ENCODE measurements at places on chromosomes 3 and 15.

DNA sequence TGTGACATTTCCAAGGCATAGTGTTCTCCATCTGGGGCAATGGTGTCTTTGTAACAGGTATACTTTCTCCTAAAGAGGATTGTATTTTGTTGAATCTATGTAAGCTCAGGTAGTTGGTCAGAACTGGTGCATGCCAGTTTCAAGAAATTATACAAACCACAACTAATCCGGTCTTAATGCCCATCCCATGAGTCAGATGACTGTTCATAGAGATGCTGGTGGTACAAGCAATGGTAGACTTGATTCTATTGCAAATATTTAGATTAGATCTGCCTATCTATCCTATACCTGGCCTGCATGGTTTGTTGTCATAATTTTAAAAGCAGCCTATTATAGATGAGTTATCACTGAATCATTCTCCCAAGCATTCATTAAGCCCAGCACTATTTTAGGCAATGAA, 43.5 kb downstream of the ATP13A5 start:
- no peak for DNase-seq
- H3K27me3 ChIP-seq = no peaks in the 10 kb centered on the region
- no peaks in the 10 kb centered on the region for H3K36me3 ChIP-seq
- no peak overlapping the region for H3K4me3 ChIP-seq

DNA sequence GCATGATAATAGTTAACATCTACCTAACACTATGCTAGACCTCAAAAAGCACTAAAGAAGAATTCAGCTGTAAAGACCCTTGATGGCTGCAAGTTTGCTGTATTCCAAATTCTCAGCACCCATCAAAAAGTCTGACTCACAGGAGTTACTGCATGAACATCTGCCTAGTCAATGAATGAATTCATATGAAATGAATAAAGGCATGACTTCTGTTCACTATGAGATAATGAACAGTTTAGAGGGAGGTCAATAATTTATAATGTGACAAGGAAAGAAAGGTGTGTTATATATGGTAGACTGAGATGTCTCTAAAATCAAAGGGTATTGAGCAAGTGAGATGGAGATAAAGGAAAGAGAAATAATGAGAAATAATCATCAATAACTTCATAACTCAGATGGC, 508.2 kb upstream of the TGFBR2 start:
- no peaks in the 10 kb centered on the region for H3K4me1 ChIP-seq
- no peaks in the 10 kb centered on the region for H3K36me3 ChIP-seq
- no peak overlapping the region for H3K4me3 ChIP-seq
- DNase-seq = no peak
- no peak overlapping the region for H3K27ac ChIP-seq
- H3K27me3 ChIP-seq = no peaks in the 10 kb centered on the region

DNA sequence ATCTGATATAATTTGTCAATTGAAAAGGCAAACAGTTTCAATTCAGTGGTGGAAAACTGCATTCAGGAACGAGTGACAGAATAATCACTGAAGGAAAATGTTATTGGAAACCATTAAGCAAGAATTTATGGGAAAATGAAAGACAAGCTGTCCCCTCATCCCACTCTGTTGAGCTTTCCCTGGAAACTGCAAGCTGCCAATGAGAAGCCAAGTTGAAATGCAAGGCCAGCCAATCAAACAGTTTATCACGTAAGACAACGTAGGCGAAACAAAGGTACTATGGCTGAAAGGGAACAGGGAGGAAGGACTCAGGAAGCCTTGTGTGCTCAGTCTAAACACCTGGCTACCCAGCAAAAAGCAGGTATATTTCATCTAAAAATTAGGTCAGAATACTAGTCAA, 187.9 kb upstream of the ATP10A start:
- DNase-seq = no peak
- no peak overlapping the region for H3K4me3 ChIP-seq
- no peaks in the 10 kb centered on the region for H3K36me3 ChIP-seq
- H3K4me1 ChIP-seq = no peaks in the 10 kb centered on the region
- no peaks in the 10 kb centered on the region for H3K27me3 ChIP-seq

DNA sequence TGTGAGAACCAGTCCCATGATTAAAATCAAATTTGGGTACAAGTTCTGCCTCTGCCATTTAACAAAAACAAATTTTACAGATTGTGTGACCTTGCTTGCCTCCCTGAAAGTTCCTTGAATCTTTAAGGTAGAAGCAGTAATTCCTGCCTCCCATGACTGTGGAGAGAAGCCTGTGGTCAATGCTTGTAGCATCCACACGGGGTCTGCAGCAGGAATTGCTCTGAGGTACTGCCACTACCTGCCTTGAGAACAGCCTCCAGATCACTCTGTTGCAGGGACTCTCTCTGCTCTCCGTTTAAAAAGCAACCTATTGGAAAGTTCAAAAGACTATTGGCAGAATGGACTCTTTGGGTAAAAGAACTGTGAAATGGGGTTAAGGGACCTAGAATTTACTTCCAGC, 75.9 kb downstream of the SST start:
- peaks cover 8% of the 10 kb centered on the region for H3K4me1 ChIP-seq
- H3K27me3 ChIP-seq = no peaks in the 10 kb centered on the region
- DNase-seq = no peak

DNA sequence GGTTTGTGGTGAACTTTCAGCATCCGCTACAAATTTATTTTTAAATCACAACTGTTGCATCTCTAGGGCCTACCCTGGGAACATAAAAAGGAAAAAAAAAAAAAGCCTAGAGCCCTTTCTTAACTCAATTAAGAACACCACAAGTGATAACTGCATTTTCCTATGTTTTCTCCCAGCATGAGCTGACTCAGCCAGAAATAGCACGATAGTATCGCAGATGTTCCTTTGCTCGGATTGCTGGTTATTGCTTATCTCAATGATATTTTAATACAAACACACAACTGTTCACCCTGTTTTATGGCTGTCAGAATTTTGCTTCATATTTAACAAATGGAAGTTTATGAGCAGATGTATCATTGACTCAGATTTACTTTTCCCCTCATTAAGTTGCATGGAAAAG, 251.8 kb upstream of the SUCLG2 start:
- DNase-seq = no peak
- H3K4me1 ChIP-seq = no peaks in the 10 kb centered on the region
- H3K27ac ChIP-seq = no peak overlapping the region
- no peak overlapping the region for H3K4me3 ChIP-seq
- no peaks in the 10 kb centered on the region for H3K27me3 ChIP-seq
- H3K36me3 ChIP-seq = no peaks in the 10 kb centered on the region

- peaks cover 39% of the 10 kb centered on the region for H3K36me3 ChIP-seq
- peaks cover 7% of the 10 kb centered on the region for H3K4me1 ChIP-seq
- no peak for DNase-seq
- H3K27ac ChIP-seq = no peak overlapping the region
These were observed 6.8 kb upstream of the SNX22 start for GRCh38 chr15:64144565-64145281.

DNA sequence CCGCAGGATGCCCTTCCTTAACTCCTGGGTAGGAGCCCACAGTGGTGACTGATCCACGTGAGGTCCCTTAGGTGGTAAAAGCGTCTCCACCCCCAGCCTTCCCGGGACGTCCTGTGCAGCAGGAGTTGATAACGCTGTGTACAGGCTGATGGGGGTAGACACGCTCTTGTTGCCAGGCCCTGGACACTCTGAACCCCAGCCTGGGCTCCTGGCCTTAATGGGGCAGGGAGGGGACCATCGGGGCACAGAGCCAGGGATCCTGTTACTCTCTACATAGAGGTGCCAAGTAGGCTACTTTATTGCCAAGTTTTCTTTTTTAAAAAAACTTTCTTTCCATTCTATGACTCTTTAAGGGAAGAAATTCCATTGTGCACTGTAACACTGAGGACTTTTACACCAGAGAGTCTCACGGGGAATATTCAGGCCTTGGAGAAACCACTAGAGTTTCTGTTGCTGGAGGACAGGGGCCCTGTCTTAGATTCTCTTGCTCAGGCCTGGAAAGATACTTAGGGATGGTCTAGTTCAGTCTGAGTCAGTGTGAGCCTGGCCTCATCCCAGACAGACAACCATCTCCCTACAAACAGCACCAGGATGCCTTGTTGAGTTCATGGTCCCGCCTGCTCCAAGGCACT, 104.3 kb upstream of the RNU6-1 start:
- DNase-seq = no peak
- peaks cover 16% of the 10 kb centered on the region for H3K4me1 ChIP-seq
- no peaks in the 10 kb centered on the region for H3K36me3 ChIP-seq
- H3K4me3 ChIP-seq = no peak overlapping the region
- no peaks in the 10 kb centered on the region for H3K27me3 ChIP-seq

DNA sequence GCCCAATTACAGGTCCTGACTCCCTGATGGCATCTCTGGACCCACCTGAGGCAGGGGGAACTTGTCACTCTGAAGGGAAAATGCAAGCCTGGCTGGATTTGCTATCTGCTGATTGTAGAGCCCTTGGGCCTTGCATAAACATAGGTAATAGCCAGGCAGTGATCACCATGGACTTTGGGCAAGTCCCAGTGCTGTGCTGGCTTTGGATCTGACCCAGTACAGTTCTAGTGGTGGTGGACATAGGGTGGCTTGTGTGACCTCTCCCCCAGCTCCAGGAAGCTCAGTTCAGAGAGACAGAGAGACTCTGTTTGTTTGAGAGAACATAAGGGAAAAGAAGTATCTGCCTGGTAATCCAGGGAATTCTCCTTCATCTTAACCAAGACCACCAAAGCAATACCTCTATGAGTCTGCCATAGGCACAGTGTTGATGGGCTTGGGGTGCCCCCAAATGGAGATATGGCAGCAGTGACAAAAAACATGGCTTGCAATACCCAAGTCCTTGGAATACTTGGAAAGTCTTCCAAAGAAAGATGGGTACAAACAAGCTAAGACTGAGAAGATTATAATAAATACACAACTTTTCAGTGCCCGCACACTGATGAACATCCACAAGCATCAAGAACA, 348.5 kb downstream of the PYDC2 start:
- H3K4me1 ChIP-seq = no peaks in the 10 kb centered on the region
- no peak overlapping the region for H3K4me3 ChIP-seq
- no peak overlapping the region for H3K27ac ChIP-seq
- no peak for DNase-seq
- H3K36me3 ChIP-seq = no peaks in the 10 kb centered on the region

GRCh38 chr15:41935566-41936020, 36.8 kb downstream of the EHD4 start:
- H3K27me3 ChIP-seq = no peaks in the 10 kb centered on the region
- DNase-seq = no peak
- H3K4me1 ChIP-seq = peaks cover 59% of the 10 kb centered on the region
- H3K36me3 ChIP-seq = peaks cover 31% of the 10 kb centered on the region
- H3K27ac ChIP-seq = no peak overlapping the region

DNA sequence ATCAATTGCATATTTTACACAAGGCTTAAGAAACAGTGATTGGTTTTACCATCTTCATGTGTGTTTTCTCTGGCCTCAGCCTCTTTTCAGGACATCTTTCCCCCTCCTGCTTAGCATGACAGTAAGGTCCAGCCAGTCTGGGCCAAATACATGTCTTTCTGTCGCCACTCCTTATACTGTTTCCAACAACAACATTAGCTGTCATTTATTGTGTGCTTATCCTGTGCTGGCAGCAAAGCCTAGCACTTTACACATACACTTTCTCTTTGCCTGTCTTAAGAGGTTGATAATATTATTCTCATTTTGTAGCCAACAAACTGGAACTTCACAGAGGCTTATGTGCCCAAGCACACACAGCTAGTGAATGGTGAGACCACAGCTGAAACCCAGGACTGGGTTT, 37.8 kb downstream of the B3GALNT1 start:
- H3K4me3 ChIP-seq = no peak overlapping the region
- H3K36me3 ChIP-seq = no peaks in the 10 kb centered on the region
- peaks cover 28% of the 10 kb centered on the region for H3K4me1 ChIP-seq
- no peak overlapping the region for H3K27ac ChIP-seq
- no peak for DNase-seq

DNA sequence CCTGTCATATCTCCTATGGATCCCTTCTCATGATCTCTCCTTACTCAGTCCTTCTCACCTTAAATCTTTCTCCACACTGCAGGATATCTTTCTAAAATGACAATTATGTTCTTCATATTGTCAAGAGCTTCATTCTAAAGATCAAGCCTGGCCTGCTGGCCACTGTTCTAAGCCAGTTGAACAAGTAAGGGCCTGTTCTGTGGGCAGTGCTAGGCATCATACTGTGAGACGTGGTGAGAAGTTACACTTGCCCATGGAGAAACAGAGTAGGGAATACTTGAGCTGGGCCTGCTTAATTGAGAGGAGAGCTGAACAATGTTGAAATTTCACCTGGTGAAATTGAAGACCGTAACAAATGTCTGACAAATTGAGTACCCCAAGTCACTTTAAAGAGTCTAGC, 184.1 kb upstream of the RASGRP1 start:
- H3K4me1 ChIP-seq = peaks cover 19% of the 10 kb centered on the region
- no peaks in the 10 kb centered on the region for H3K27me3 ChIP-seq
- H3K27ac ChIP-seq = no peak overlapping the region
- H3K36me3 ChIP-seq = no peaks in the 10 kb centered on the region
- H3K4me3 ChIP-seq = no peak overlapping the region

DNA sequence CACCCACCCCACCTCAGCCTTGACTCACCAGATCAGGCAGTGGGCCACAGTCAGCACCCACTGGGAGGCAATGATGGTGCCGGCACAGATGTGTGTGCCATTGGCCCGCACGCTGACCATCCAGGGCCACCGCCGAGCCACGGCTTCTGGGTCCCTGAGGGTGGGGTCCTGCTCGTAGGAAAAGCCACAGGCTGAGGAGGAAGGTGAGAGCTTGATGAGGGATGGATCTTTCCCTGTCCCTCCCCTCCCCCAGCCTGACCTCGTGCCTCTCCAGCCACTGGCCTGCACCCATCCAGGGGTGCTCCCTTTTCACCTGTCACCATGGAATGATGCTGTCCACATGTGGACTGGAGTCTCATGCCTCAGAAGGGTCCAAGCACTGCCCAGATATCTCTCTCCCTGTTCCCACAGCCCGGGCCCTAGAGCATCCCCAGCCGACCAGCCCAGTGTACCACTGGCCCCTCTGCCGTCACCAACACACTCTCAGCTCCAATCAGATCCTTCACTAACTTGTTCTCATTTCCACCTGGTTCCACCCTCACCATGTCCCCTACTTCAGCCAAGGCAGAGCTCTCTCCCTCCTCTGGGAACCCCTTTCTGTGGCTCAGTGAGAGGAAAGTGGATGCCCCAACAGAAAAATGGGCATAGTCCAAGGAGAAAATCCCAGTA, 2.0 kb downstream of the PRSS50 start:
- no peak for DNase-seq
- H3K4me1 ChIP-seq = no peaks in the 10 kb centered on the region
- no peak overlapping the region for H3K4me3 ChIP-seq
- no peaks in the 10 kb centered on the region for H3K36me3 ChIP-seq
- no peak overlapping the region for H3K27ac ChIP-seq

GRCh38 chr3:57176045-57176444, 10.9 kb upstream of the IL17RD start:
- no peak overlapping the region for H3K4me3 ChIP-seq
- H3K4me1 ChIP-seq = no peaks in the 10 kb centered on the region
- no peaks in the 10 kb centered on the region for H3K36me3 ChIP-seq
- H3K27ac ChIP-seq = no peak overlapping the region

- no peak overlapping the region for H3K4me3 ChIP-seq
- DNase-seq = no peak
- H3K4me1 ChIP-seq = no peaks in the 10 kb centered on the region
These were observed 65.2 kb downstream of the CGGBP1 start for GRCh38 chr3:87993566-87993965.

Measured in SJSA1 (cell line).